ENCODE measurements at places on chromosomes 12 and 14.

GRCh38 chr12:25317553-25317952 is 66.8 kb upstream of the KRAS start:
- DNase-seq = no peak

- peak; percentile 63 for DNase-seq
Measured at GRCh38 chr14:25055992-25056687, 6.2 kb upstream of the STXBP6 start.

DNA sequence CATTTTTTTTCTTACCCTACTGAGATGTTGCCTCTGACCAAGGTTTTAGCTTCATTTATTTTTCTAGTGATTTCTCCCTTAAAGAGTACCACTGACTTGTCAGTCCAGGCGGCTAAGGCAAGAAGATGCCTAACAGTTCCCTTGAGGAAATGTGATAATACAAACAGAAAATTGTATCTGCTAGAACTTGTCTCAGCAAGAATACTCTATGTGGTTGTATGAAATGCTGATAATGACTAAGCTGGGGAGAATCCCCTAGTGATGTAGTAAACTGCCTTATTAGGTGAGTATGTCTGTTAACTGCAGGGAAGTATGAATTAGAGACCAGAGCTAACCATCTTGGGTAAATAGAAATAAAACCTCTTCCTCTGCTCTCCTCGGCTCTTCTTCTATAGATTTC is 6.7 kb downstream of the C12orf54 start:
- DNase-seq = peak; percentile 2

DNA sequence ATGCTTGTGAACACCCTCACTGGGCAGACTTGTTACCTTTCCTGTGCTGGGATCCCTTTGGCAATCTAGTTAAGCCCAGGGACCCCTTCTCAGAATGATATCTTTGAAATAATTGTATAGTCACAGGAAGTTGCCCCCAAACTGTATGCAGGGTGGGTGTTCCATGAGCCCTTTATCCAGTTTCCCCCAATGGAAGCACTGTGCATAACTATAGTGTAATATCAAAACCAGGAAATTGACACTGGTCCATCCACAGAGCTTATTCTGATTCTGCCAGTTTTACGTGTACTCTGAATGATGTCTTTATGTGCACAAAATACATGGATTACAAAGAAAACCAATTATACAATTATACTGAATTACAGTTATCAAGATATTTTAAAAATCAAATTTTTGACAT is 24.2 kb downstream of the NGB start:
- DNase-seq = no peak

DNA sequence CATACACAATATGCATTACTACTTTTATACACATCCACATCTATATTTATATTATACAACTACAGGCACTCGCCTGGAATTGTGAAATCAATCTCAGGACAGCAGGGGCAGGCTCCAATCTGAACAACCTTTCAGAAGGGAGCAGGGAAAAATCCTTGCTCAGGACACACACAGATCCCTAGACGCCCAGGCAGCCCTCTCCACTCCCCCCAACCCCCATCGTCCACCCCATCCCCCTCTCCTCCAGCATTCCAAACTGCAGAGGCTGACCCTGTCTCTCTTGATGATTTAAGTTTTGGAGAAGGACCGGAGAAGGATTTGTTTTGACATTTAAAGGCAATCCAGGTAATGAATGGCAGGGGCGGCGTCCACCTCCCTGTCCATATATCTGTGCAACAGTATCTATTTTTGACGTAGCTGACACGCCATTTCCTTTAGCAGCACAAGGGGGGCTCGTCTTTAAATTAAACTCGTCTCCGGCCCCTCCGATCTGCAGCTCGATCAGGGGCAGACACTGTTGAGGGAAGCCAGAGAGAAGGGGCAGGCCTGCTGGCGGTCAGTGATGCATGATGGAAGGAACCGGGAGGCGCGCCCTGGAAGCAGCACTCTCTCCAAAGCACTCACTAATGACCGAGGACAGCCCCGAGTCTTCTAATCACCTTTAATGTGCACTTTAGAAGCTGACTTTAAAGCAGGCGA is 95.0 kb upstream of the TBX5 start:
- no peak for DNase-seq

DNA sequence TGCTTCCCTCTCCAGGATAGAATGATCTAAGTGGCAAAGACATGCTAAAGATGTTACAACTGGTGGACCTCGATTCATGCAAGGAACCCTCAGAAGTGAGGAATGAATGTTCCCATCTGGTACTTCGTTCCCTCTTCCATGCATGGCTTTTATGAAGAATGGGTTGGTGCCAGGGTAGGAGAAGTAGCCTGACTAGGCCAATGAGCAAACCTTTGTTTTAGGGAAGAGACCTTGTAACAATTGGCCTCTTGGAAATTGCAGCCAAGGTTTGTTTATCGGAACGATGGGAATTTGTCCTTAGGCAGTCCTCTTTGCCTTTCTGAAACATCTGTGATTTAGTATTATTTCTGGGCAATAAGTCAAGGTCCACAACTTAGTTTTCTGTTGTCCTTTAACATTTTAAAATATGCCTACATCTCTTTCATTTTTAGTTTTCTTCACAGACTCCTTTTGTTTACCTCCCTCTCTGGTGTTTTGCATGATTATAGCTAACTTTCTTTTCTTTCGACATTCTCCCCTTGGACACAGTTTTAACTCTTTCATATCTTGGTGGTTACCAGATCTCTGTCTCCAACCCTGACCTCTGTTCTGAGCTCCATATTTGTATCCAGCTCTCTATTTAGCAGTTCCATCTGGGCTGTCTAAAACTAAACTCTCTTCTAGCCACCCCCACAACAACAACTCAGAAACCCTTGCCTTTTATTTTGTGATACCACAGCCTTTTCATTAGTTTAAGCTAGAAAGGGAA is 70.0 kb downstream of the DIP2B start:
- peak; percentile 65 for DNase-seq

GRCh38 chr12:7282844-7283243 is 21.0 kb upstream of the ACSM4 start:
- DNase-seq = no peak

- no peak for DNase-seq
Measured at GRCh38 chr12:66624806-66625205, 54.1 kb downstream of the GRIP1 start.

DNA sequence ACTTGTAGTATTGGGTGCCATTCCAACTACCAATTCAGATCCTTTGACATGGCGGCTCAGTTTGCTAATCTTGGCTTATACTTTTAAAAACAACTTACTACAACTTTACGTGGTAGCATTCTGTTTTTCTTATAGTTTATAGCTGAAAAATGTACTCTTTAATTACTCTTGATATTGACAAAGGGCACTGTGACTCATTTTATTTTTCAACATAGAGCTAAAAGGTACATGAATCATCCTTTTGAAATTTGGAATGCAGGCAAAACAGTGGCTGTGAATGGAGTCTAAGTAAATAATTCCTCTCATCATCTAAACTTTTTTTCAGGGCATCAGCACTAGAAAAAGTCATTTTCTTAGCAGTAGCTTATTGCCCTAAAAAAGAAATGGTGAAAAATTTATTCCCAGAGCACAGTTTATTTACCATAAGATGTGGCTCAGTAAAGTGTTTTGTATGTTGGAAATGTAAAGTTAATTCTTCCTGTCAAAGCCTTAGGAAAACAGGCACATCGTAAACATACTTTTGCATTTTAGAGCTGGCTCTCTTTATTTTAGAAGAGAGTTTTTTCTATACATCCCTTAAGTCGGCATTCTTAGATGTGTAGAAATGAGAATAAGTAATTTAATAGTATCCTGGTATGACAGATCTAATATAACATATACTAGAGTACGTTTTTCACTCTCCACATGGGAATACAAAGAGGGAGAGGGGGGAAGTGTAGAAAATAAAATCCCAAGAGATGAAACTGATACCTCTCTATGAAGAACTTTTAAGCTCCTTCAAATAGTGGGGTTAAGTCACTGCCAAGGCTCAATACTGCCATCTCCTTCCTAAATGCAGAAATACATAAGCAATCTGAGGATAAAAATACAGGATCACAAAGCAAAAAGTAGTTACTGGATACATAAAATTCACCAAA is 55.2 kb downstream of the SLC25A21 start:
- peak; percentile 89 for DNase-seq

DNA sequence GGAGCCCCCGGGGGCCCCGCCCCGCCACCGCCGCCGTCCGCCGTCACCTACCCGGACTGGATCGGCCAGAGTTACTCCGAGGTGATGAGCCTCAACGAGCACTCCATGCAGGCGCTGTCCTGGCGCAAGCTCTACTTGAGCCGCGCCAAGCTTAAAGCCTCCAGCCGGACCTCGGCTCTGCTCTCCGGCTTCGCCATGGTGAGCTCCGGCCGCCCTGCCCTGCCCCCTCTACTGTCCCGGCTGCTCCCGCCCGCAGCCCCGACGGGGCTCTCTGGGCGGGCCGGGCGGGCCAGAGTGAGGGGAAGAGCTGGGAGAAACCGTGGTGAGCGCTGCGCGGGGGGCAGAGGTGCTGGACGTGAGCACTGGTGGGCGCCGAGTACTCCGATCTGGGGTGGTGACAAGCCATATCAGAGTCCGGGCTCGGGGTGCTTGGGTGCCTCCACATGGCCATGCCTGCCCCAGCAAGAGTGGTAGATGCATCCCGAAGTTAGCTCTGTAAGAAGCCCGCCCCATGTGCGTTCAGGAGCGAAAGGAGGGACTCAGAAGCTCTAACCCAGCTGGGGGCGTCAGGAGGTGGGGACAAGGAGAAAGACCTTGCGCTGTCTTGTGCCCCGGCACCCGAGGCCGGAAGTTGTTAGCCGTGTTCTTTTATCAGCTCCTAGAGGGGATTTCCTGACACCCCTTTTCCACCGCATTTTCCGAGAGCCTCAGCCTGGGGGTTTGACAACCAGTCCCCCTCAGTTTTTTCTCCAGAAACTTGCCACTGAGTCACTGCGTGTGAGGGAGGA is 717 bp downstream of the ORAI1 start:
- DNase-seq = peak; percentile 76

DNA sequence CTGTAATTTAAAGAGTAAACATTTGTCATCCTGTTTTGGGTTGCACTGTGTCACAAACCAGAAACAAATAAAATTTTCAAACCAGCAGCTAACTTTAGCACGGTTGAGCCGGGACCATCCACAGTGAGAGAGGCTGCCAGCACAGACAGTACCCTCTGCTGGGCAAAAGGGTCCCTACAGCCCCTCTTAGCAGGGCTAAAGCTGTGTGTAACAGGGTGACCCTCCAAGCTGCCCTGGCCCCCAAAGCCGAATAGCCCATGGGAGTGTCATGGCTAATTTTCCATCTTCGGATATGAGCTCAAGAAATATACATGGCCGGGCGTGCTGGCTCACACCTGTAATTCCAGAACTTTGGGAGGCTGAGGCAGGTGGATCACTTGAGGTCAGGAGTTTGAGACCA is 157.1 kb upstream of the GRIN2B start:
- DNase-seq = no peak

DNA sequence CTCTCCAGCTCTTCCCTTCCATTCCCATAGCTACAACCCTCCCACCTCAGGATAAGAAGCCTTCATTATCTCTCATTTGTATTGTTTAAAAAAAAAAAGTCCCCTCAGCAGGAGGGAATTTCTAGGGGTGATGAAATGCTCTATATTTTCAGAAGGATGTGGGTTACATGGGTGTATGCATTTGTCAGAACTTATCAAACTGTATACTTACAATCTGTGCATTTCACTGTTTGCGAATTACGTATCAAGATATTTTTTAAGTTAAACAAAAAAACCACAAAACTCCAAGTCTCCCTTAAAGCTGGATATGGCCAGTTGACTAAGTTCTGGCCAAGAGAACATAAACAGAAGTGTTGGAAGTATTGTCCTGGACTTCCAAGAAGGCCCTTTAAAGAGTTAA is 2.0 kb upstream of the FKBP11 start:
- DNase-seq = peak; percentile 67

GRCh38 chr12:5348491-5348890 is 83.4 kb upstream of the NTF3 start:
- DNase-seq = no peak
